ENCODE measurements at places on chromosomes 7 and 10. TPM values are rescaled to one million over a fixed set of nuclear protein-coding genes. Genes with fewer than 3 reads are reported as not detected.

Gene PDE1C
- 1.5 TPM for polyA plus RNA-seq

Gene ZNF853
- 1.5 TPM for polyA plus RNA-seq

DNA sequence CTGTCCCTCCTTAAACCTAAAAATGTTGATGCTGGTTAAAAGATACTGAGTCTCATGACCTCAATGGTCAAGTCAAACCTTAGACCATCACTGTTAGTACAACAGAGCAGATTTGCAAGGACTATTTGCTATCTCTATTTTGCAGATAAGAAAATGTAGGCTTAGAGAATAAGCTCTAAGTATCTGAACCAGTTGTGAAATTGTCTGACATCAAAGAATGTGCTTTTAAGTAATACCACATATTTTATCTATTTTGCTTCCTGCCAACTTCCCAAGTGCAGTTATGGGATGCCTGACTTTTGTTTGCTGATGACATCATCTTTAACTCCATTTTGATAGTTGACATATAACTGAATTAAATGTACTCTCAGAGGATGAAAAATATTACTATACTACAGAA is 83.6 kb upstream of the TMEM106B start:
- H3K36me3 ChIP-seq: no peaks in the 10 kb centered on the region
- H3K27me3 ChIP-seq: no peaks in the 10 kb centered on the region
- H3K4me1 ChIP-seq: no peaks in the 10 kb centered on the region
- no peak for DNase-seq
- no peak overlapping the region for H3K27ac ChIP-seq

DNA sequence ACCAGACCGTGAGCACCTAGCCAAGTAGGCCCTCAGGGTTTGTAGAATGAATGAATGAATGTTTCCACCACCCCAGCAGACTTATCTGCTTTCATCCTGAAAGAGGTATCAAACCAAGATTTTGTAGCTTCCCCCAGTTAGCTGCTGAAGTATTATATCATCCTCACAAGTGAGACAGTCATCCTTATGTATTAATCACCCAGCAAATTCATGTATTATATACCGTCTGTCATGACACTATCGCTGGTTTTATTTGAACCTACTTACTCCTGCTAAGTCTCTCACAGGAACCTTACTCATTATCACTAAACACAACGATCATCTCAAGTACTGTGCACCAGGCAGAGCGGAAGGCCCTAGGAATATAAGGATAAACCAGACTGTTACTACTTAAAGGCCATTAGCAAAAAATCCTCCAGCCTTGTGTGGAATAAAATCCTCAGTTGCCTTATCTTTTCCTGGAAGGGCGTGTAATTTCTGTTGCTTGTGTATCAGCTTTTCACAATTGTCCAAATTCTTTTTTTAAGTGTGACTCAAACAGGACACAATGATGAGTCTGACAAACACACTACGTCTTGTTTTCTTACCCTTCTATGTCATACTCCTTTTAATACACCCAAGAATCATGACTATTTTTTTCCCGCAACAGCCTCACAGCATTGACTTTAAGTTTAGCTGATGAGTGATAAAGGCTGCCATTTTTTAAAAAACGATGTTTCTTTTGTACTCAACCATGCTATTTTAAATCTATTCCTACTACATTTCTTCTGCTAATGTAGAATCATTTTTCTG is 176.1 kb upstream of the KLF14 start:
- H3K27ac ChIP-seq: peak overlapping the region; percentile 33
- H3K4me1 ChIP-seq: peaks cover 43% of the 10 kb centered on the region
- DNase-seq: no peak
- H3K36me3 ChIP-seq: no peaks in the 10 kb centered on the region
- no peaks in the 10 kb centered on the region for H3K27me3 ChIP-seq

Gene TMEM229A
- 0.34 TPM for polyA plus RNA-seq

Gene TAS2R3
- polyA plus RNA-seq: not detected

DNA sequence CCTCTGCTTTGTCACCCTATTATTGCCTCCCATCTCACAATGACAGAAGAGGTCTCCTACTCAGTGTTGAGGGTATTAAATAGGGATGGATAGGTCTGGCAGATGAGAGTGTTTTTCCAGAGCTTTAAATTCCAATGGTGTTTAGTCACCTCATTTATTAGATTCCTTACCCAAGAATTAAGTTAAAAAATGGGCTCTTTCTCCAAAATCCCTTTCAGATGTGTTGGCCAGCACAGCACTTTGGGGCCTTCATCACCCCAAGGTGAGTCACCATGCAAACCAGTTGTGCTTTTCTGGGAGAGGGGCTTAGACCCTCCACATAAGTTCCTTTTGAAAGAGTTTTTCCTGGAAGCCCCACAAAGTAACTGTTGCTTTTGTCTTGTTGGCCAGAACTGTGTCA is 78.4 kb downstream of the CYP26A1 start:
- H3K4me1 ChIP-seq: no peaks in the 10 kb centered on the region
- H3K36me3 ChIP-seq: no peaks in the 10 kb centered on the region
- H3K27me3 ChIP-seq: no peaks in the 10 kb centered on the region
- no peak for DNase-seq
- H3K27ac ChIP-seq: no peak overlapping the region

GRCh38 chr10:55641601-55642000 is 719.5 kb downstream of the ZWINT start:
- H3K36me3 ChIP-seq: no peaks in the 10 kb centered on the region
- H3K4me3 ChIP-seq: no peak overlapping the region
- no peaks in the 10 kb centered on the region for H3K27me3 ChIP-seq
- DNase-seq: no peak
- no peak overlapping the region for H3K27ac ChIP-seq
- H3K4me1 ChIP-seq: no peaks in the 10 kb centered on the region

Gene NCF1
- polyA plus RNA-seq: 1.5 TPM

- no peaks in the 10 kb centered on the region for H3K4me1 ChIP-seq
- DNase-seq: no peak
- H3K27me3 ChIP-seq: no peaks in the 10 kb centered on the region
- no peak overlapping the region for H3K4me3 ChIP-seq
- no peaks in the 10 kb centered on the region for H3K36me3 ChIP-seq
These were observed 143.7 kb downstream of the PTPN20 start for GRCh38 chr10:47054974-47055373.

Gene TRPV5
- polyA plus RNA-seq: not detected

Gene C10orf67
- 0.13 TPM for polyA plus RNA-seq

GRCh38 chr7:29483219-29484104 is 80.2 kb upstream of the PRR15 start:
- DNase-seq: no peak
- H3K4me1 ChIP-seq: no peaks in the 10 kb centered on the region
- no peaks in the 10 kb centered on the region for H3K36me3 ChIP-seq
- H3K27ac ChIP-seq: peak overlapping the region; percentile 6
- no peak overlapping the region for H3K4me3 ChIP-seq
- H3K27me3 ChIP-seq: no peaks in the 10 kb centered on the region

DNA sequence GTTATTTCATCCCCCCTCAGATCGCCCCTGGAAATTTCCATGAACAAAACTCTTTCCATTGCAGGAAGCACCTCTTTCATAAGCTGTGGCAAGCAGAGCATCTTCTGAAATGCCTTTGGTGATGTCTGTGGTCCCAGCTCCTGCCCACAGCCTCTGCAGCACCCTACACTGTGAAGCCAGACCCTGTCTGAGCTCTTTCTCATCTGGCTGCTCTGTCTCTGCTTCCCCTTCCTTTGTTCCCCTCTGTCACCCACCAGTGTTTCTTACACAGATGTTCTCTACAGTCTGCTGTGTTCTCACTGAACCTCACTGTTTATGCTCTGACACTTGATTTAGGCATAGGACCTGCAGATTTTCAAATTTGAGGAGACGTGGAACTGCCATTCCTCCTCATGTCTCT is 1.9 kb upstream of the TAS2R39 start:
- no peaks in the 10 kb centered on the region for H3K4me1 ChIP-seq
- H3K27ac ChIP-seq: no peak overlapping the region
- H3K4me3 ChIP-seq: no peak overlapping the region
- H3K27me3 ChIP-seq: no peaks in the 10 kb centered on the region

Gene GIMAP6
- polyA plus RNA-seq: 11.0 TPM

Gene TYW1
- 14.0 TPM for polyA plus RNA-seq

Data from adrenal gland (tissue), 19 donors.